LHCN-M2 (cell line): ENCODE measurements at places on chromosomes 1 and 21. TPM values are rescaled to one million over a fixed set of nuclear protein-coding genes. Genes with fewer than 3 reads are reported as not detected.

The FALEC gene
- not detected in 2 replicates for total RNA-seq

The TMEM125 gene
- total RNA-seq, result not detected in 2 replicates

The SUCO gene
- total RNA-seq, result 32.6 and 41.4 TPM in 2 replicates

The CFHR1 gene
- not detected in 2 replicates for total RNA-seq

- no peak for DNase-seq
These were observed 129.0 kb upstream of the KLHDC7A start for GRCh38 chr1:18351735-18352134.

DNA sequence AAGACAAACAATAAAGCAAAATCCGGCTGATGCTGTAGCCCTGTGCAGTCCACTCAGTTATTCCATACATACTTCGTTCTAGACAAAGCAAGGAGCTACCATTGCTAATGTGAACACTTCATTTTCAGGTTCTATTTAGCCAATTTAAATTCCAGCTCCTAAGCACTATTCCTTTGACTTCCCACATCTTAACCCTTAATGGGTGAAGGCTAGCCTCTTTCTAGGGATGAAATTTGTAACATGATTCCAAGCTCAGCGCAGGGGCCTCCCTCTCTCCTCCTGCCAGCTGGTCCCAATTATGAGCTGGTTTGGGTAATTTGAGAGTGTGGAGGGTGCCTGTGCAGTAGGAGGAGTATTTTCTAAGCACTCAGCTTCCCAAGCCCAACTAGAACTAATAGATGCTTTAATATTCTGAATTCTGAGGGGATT is 53.9 kb upstream of the PTGFRN start:
- peak; percentile 65 for DNase-seq

The PPP2R5A gene
- total RNA-seq, result 11.5 and 13.0 TPM in 2 replicates

DNA sequence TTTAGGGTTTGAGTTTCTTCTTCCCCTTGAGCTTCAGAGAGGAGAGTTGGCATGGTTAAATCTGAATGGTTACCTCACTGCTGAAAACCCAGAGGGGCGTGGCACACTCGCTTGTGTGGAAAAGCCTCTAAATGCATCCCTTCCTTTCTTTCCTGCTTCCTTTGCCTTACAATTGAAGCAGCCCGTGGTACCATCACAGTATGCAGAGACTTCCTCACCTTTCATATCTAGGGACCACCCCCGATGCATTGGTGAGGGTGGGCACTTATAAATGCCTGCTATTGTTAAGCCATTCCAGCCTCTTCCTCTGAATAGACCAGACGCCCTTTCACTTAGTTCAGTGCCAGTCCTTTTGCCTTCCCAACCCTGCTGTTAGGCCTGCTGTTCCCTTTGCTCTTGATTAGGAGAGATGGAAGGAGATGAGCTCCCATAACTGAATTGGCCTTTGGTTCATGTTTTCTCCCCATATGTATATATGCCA is 21.9 kb upstream of the LAX1 start:
- peak; percentile 28 for DNase-seq

DNA sequence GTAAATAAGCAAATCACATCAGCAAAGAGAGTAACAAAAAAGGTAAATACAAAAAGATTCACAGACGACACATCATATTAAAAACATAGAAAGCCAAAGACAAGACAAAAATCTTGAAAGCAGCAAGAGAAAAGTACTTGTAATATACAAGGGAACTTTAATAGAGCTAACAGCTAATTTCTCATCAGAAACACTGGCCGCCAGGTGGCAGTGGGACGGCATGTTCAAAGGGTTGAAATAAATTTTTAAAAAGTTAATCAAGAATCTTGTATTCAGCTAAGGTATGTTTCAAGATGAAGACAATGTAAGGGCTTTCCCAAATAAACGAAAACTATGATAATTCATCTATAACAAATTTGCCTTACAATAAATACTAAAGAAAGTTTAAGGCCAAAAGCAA is 358.1 kb downstream of the LRRIQ3 start:
- DNase-seq, result no peak

GRCh38 chr1:64940025-64940424 is 26.3 kb downstream of the JAK1 start:
- no peak for DNase-seq

- no peak for DNase-seq
These were observed 66.7 kb upstream of the MRPS6 start for GRCh38 chr21:34006611-34007168.

The FCRL6 gene
- total RNA-seq, result not detected in 2 replicates

The CACNA1S gene
- total RNA-seq, result 0.17 TPM in 1 of 2 replicates, not detected in the other

DNA sequence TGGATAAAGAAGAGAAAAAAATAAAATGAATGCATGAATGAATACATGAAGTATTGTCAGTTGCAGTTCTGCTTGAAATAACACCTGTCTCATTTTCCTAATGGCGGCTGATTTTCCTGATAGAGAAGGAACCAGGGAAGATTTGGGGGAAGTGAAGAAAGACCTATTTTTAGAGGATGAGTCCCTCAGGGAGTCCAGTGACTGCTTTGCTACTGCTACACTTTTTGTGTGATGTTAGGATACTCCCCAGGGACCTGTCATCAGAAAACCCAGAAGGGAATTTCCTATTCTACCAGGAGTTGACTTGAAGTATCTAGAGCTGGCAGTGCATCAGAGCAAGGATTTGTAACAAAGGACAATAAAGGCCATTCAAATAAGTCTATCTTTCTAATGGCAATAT is 114.8 kb downstream of the MAB21L3 start:
- no peak for DNase-seq

GRCh38 chr1:232937741-232938375 is 12.6 kb upstream of the NTPCR start:
- DNase-seq, result no peak

- DNase-seq, result peak; percentile 8
These were observed 37.3 kb upstream of the KAZN start for GRCh38 chr1:14561014-14561693.

- no peak for DNase-seq
These were observed 23.2 kb downstream of the SGIP1 start for GRCh38 chr1:66557157-66557556.

DNA sequence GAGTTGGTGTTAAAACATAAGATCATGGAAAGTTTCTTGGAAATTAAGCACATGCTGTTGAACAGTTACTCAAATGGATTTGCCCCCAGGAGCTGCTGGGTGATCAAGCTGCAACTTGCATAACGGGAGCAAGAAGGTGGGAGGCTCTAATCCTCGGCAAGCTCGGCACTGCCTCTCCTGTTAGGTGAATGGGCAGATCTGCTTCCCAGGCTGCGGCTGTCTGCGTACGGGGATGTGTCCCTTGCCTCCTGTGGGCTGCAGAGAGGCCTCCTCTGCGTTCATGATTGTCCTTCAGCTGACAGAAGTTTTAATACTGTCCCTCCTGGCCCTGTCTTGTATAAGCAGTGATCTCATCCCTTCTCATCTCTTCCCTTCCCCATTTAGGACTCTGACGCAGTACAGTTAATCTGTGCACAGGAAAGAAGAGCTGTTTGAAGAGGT is 36.7 kb downstream of the ATP1A1 start:
- DNase-seq, result no peak

The CD52 gene
- not detected in 2 replicates for total RNA-seq

The MLLT11 gene
- total RNA-seq, result 16.9 and 17.2 TPM in 2 replicates

DNA sequence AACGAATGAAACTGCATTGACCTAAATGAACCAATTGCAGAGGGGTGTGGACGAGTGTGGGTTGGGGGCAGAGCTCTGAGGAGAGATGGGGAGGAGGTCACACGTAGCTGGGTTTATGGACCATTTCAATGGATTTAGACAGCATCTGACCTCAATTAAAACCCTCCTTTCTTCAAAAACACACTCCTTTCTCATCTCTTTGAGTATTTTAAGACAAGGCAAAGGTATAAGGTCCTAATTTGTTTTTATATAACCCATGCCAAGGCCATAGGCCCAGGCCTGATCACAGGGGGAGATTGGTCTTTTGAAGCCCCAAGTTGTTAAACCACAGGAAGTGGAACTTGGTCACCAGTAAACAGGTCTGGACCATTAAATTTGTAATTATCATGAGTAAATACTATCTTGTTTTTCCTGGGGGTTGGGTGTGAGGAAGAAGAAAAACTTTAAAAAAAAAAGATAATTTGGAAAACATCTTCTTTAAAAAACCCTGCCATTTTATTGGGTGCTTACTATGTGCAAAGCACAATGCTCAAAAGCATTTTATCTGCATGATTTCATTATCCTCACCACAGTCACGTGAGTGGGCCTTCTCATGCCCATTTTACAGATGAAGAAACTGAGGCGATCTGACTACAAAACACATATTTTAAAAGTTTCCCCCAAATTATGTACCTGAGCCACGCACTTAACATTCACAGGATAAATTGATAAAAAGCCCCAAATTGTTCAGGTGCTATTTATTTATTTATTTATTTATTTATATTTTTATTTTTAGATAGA is 8.9 kb upstream of the INAVA start:
- no peak for DNase-seq
